ENCODE measurements at places on chromosomes 2 and 18.
A peak's percentile ranks its signal among the peaks of the same experiment; 100 is the strongest.

GRCh38 chr2:74454654-74455511 is at the start of gene INO80B:
INO80B (plus strand) TSS chr2:74455087; CDS start chr2:74455117, 30 bp downstream.
- peak; percentile 97 for DNase-seq

DNA sequence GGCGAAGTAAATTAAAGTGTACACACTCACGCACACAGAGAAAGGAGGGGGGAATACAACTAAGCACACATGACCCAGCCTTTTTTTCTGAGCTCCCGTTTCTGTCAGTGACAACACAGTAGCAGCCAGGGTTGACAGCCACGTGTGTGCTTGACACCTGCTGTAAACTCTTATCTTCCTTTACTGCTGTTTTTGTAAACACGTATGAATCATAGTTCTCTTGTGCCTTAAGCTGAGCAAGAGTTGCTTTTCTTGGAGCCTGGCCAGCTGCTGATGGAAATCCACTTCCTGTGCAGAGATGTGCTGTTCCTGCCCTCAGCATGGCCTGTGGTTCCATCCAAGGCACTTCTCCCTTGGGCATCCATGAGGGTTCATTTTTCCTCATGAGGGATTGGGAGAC is 561.9 kb downstream of the GALR1 start:
- DNase-seq = peak; percentile 2

DNA sequence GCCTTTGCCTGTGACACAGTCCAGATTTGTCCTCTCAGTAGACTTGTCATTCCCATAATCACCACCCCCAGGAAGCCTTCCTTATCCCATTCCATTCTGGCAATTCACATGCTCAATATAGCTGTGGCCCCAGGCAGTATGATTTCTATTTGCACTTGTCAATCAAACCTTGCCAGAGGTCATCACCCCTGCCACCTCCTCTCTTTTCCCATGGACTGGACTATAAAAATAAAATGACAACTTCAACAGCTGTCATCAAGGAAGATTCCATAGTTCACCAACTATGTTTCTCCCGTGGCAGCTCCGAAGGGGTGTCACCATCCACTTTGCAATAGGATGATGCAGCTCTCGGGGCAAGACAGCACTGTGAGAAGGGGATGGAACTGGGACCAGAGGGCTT is 255.7 kb downstream of the CELF4 start:
- DNase-seq = no peak

- DNase-seq = no peak
Measured at GRCh38 chr2:62654423-62654791, 51.1 kb upstream of the EHBP1 start.

DNA sequence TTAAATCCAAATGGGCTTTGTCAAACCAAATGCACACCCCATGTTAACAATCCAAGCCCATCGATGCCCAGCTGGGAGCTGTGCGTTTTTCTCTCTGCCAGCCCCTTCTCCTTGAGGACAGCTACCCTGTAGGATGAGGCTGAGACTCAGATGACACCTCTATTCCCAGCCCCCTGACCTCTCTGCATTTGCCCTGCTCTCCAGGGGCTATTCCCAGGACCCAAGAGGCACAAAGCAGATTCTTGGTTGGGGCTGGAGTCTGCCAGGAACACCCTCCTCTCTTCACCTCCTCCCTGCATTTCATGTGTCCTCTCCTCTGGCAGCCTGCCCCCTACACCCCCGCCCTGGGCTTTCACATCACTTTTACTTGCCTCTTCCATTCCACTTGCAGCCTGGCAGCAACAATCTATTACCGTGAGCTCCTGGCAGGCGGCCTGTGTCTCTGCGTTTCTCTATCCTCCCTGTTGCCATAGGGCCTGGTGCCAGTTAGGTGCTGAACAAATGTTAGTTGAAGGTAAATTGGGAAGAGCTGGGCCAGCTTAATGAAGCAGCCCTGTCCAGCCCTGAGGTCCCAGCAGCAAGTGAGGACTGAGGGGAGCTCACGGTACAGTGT is 51.8 kb downstream of the ADD2 start:
- DNase-seq = peak; percentile 15
